H9 (cell line): ENCODE measurements at places on chromosomes 2 and 18. TPM values are rescaled to one million over a fixed set of nuclear protein-coding genes. Genes with fewer than 3 reads are reported as not detected.

DNA sequence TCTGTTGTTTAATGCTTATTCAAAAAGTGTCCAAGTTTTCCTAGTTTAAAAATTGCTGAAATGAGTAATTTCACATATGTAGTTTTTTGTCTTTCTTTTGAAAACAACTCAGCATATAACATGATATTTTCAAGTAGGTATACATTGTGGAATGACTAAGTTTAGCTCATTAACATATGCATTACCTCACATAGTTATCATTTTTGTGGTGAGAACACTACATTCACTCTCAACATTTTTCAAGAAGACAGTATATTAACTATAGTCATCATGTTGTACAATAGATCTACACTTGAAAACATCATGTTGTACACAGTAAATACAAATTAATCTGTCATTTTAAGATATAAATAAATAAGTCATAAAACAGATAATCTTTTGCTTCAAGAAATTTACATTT lies 340.0 kb downstream of the CCDC85A start:
- DNase-seq: no peak

DNA sequence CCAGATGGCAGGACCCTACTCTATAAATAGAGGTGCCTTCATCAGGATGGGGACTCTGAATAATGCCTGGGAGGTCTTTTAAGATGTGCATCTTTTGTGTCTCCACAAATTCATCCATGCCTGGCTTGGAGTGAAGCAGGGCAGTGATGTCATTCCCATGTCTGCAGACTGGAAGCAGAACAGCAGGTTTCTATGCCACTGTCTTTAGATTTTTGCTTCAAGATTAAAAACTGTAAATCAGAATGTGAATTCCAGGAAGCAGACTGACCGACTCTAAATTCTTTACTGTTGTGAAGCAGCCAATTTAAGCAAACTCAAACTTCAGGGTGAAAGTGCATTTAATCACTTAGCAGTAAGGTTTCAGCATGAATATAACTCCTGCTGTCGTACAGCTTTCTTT lies 159.3 kb downstream of the SCG2 start:
- DNase-seq: no peak

- DNase-seq: peak; percentile 77
Measured at GRCh38 chr2:172090044-172090961, 5.0 kb downstream of the DLX1 start.

- DNase-seq: no peak
Measured at GRCh38 chr2:234979204-234980167, 27.7 kb downstream of the SH3BP4 start.

- DNase-seq: no peak
Measured at GRCh38 chr2:234193977-234194563, 143.6 kb downstream of the SPP2 start.

DNA sequence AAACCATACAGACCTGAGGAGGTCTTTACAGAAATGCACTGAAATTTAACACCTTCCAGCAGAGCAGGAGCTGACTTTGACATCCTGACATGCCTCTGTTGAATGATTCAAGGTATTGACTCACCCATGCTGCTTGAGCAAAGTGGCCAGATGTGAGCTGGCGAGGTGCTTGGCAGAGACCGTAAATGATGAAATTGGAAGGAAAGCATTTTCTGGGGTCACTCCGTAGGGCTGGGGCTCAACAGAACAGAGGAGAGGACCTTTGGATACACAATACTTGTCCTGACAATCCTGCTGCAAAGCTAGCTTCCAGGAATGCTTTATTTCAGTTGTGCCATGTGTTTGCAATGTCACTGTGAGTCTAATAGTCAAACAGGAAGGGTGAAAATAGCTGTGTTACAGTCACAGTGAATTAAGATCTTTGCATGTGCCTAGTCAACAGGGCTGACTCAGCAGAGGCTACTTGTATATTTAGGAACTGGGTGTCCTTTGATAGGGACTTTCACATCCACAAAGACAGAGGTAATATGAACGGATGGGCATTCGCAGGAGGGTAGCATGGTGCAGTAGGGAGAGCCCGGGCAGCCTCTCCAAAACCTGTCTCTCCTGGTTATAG lies 31.6 kb upstream of the NCK2 start:
- no peak for DNase-seq

SATB2 gene
- total RNA-seq: 23.0 and 23.8 TPM in 2 replicates

ARHGAP15 gene
- not detected in 2 replicates for total RNA-seq

PIEZO2 gene
- 3.9 and 5.9 TPM in 2 replicates for total RNA-seq
